T-helper 1 cell (primary cell): ENCODE measurements at places on chromosomes 11 and 22.

GRCh38 chr11:130551388-130551787, 102.9 kb downstream of the ADAMTS15 start:
- no peak for DNase-seq

- no peak for DNase-seq
Observed at GRCh38 chr11:97516688-97517087, 1126.9 kb downstream of the JRKL start.

- DNase-seq, result no peak
Observed at GRCh38 chr11:65445604-65446445, 23.2 kb downstream of the NEAT1 start.

GRCh38 chr22:38706101-38706900, 557 bp downstream of the GTPBP1 start:
- no peak for DNase-seq

- DNase-seq, result peak; percentile 65
Observed at GRCh38 chr11:62081378-62082291, 42.2 kb upstream of the INCENP start.

GRCh38 chr11:1997755-1998154, at the start of gene H19:
Gene H19 (minus strand): TSS chr11:1997842.
- DNase-seq, result no peak

- DNase-seq, result no peak
Observed at GRCh38 chr11:65169164-65169641, 830 bp upstream of the SPDYC start.

DNA sequence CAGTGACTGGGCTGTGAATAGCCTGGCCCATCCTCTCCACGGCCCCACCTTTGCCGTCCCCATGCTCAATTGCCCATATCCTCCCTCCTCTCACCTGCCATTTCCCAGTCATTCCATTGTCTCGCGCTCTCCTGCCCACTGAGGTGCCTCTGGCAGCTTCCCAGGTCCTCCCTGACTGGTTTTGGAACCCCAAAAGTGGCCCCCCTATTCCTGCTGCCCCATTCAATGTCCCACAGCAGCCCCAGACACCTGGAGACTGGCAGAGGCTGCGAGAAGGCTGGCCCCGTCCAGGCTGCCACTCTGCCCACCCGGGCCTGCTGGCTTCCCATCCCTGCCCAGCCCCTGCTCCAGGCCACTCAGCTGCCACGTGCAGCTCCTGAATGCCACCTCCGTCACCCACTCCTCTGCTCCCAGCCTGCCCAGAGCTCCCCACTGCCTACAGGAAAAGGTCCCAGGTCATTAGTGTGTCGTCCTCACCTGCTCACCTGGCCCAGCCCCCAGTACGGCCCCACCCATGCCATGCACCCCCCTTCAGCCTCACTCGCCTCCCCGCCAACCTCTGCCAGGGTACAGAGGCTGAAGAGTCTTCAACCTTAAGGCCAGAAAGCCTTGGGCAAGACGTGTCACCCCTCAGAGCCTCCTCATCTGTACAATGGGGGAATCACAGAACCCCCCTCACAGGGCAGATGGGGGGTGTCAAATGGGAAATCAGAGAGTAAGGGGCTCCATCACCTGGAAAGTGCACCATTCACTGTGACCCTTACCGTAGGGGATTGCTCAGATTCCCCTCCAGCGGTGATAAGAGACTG, 37.5 kb downstream of the KCNJ4 start:
- DNase-seq, result no peak

GRCh38 chr11:74018331-74019005, 9.6 kb upstream of the UCP3 start:
- no peak for DNase-seq

GRCh38 chr11:23569547-23569946, 709.3 kb upstream of the CCDC179 start:
- DNase-seq, result no peak

- no peak for DNase-seq
Observed at GRCh38 chr11:30172883-30173311, 57.9 kb upstream of the FSHB start.

GRCh38 chr11:115498354-115498753, 5.9 kb downstream of the CADM1 start:
- DNase-seq, result no peak

- no peak for DNase-seq
Observed at GRCh38 chr22:28348613-28349609, 330.7 kb downstream of the TTC28 start.

- DNase-seq, result no peak
Observed at GRCh38 chr11:21545699-21546098, 647.2 kb upstream of the ANO5 start.

GRCh38 chr11:114483929-114484328, 44.7 kb downstream of the REXO2 start:
- no peak for DNase-seq

DNA sequence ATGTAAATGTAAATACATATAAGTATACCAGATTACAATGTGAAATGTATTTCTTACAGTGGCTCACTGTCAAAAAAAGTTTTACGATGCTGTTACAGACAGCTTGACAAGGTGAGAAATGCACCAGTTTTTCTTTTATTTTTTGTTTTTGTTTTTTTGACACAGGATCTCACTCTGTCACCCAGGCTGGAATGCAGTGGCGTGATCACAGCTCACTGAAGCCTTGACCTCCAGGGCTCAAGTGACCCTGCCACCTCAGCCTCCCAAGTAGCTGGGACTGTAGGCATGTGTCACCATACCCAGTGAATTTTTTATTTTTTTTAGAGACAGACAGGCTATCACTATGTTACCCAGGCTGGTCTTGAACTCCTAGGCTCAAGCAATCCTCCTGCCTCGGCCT, 9.2 kb downstream of the CCDC73 start:
- no peak for DNase-seq

DNA sequence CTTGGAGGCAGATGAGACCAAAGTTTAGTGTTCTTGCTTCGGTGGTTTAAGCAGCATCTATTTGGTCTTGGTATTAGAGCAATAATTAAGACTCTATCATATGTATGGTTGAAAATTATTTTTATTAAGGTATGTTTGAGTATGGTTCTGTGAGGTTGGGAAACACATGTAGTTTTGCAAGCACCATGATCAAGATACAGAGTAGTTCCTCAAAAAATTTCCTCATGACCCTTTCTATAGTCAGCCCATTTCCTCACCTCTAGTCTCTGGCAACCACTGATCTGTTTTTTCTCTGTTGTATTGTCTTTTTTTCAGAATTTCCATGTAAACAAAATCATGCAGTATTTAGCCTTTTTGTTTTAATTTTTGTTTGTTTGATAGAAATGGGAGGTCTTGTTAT, 18.4 kb downstream of the MTMR3 start:
- no peak for DNase-seq

DNA sequence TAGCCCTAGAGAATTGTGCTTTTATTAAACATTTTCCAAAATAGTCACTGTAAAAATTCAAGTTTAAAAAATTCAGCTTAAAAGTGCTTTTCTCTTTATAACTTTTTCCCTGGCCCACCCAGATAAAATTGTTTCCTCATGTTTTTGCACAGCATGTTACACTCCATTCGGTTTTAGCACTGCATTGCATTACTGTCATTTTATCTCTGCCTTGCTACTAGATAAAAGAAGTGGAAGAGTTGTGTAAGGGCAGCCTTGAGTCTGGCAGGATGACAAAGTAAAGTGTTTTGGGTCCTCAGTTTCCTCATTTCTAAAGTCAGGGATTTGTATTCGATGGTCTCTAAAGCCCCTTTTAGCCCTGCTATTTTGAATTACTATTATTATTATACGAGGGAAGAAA, 99.8 kb downstream of the ATM start:
- DNase-seq, result no peak

DNA sequence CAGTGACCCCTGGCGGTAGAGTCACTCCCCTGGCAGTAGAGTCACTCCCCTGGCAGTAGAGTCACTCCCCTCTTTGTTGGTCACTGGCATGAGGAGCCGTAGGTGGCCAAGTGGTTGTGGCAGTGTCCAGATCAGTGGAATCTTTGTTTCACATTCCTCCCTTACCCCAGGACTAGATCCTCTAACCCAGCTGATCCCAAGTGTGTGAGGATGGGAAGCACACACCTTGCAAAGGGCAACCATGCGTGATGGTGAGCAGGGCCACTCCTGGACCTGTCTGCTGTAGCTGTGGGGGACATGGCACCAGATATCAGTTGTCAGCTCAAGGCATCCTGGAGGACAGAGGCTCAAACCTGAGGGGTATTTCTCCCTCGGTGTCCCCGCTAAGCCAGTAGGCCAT, 37.8 kb downstream of the OSBP2 start:
- DNase-seq, result no peak

DNA sequence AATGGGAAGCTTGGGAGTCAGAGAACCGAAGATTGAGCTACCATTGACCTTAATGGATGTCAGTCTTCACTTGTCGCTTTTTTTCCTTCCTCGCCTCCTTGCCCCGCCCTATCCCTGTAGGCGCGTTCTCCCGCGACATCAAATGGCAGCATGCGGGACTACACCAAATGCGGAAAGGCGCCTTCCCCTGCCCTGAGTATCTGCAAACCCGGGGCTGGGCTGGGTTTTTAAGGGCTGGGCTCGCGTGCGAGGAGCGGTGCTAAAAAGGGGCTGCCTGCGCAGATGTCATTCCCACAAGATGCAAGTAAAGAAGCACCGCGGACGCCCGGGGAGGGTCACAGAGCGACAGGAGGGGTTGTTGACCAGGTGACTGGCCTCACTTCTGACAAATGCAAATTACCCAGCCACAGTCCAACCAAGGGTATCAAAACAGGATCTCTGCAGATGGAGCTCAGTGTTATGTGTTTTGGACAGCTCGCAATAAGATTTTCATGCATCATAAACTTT, 4.7 kb upstream of the FAM111B start:
- peak; percentile 20 for DNase-seq

GRCh38 chr11:90448256-90448655, 225.4 kb upstream of the CHORDC1 start:
- no peak for DNase-seq

DNA sequence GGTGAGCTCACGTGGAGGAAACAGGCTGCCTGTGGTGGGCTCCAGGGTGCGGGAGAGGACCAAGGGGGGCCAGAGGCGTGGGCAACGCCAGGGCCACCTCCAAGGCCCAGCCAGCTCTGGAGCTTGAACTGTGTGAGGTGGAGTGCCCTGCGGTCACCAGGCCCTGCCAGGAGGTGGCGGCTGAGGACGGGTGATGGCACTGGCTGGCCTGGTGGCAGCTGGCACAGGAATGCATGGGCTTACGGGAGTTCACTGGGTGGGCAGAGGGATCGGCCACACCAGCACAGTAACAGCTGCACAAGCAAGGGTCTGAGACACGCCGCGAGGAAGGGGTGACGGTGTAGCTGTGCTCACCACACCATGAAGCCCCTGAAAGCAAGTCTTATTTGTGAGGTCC, 15.8 kb downstream of the TOLLIP start:
- DNase-seq, result no peak

DNA sequence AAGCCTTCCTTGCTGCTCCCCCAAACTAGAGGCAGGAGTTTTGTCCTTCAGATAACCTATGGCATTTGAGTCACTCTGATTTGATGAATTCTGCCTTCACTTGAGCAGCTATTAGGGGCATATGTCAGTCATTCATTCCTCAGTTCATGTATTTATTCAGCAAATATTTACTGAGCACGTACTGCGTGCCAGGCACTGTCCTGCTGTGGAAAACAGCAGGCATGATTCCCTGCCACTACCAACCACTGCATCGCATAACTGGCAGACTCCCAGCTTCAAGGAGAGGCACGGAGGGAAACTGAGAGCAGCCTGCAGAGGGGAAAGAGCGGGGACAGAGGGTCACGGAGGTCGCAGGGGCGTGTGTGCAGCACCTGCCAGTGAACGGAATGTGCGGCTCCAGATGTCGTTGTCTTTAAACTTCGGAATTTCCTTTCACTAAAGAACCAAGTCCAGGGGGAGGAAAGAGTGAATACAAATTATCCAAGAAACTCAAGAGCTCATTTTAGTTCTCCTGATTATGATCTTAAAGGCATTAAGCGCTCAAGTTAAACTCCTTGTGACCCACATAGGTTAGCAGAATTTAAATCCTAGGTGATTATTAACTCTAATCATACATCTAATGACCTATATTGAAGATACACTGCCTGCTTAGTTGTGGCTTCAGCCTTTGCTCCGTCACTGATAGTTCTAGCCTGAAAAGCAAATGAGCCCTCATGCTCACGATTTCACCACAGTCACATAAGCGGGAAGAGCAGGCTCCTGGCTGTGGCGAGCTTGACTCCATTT, 12.6 kb downstream of the PPARA start:
- no peak for DNase-seq

DNA sequence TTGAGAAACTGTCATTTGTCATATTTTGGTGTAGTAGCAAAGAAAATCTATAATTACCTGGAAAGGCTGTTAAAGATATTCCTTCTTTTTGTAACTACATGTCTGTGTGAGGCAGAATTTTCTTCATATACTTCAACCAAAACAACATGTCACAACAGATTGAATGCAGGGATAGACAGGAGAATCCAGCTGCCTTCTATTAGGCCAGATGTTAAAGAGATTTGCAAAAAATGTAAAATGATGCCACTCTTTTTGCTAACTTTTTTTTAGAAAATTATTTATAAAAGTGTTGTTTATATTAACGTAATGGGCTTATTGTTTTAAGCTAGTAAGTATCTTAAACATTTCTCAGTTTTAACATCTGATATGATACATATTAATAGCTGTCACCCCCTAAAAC, 12.7 kb downstream of the DGKZ start:
- no peak for DNase-seq

DNA sequence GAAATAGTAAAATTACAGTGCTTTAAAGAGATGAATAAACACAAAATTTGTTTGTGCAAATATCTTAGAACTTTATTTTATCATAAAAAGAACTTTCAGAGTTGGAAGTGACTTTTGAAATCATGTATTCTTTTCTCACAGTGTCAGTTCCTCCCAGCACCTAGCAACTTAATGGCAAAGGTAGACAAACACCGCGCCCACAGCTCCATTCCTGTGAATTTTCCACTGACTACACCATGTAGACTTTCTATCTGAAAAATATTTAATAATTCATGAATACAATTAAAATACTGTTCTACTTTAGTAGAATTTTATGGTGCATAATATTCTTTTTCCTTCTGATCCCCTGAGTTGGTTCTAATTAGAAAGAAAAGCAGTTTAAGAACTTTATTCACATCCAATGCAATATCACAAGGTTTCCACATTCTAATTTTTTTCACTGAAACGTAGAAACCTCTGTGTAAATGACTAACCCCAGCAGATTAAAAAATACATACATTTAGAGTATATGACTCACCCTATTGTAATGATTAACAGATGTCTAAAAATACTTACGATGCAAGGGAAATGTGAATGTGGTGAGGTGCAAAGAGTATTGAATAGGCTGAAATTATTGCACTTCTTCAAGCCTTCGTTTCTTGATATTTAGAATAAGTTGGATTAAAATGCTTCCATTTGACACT, 218.2 kb upstream of the CCDC179 start:
- DNase-seq, result no peak

- no peak for DNase-seq
Observed at GRCh38 chr11:32435152-32435480, 223 bp downstream of the WT1 start.

DNA sequence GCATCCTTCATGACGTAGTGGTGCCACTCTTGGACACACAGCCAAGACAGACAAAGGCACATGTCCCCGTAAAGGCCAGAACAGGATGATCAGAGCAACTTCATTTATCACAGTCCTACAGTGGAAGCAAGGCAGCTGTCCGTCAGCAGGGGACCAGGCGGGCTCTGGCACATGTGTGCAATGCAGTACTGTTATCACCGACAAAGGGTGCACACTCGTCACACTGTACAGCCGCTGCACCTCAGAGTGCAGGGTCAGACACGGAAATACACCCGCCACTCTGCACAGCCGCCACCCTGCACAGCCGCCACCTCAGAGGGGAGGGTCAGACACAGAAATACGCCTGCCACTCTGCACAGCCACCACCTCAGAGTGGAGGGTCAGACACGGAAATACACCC, 13.4 kb upstream of the IL17REL start:
- DNase-seq, result no peak

- DNase-seq, result no peak
Observed at GRCh38 chr22:20567993-20568417, 60.6 kb downstream of the MED15 start.
